ENCODE measurements at places on chromosomes 3 and 15.

DNA sequence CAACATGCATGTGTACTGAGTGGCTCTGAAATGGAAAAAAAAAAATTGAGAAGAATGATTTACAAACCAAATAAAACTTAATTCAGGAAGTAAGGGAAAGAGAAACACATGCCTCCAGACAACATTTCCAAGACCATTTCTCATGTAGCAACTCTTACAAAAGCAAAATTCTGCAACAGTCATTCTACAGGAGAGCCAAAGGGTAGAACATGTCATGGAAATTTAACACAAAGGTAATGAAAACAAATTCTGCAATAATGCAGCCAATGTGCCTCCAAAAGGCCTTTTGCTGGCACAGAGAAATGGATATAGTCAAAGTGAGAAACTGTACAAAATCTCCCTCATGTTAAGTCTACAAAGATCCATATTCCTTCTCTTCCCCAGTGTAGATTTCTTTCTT is 4.0 kb downstream of the PEX11A start:
- no peak for DNase-seq

GRCh38 chr3:43017004-43017403 is 37.9 kb downstream of the GASK1A start:
- no peak for DNase-seq

GRCh38 chr3:171828902-171829770 is 14.0 kb upstream of the TMEM212 start:
- DNase-seq = no peak

GRCh38 chr3:63976872-63977200 is 46.5 kb downstream of the PSMD6 start:
- no peak for DNase-seq

DNA sequence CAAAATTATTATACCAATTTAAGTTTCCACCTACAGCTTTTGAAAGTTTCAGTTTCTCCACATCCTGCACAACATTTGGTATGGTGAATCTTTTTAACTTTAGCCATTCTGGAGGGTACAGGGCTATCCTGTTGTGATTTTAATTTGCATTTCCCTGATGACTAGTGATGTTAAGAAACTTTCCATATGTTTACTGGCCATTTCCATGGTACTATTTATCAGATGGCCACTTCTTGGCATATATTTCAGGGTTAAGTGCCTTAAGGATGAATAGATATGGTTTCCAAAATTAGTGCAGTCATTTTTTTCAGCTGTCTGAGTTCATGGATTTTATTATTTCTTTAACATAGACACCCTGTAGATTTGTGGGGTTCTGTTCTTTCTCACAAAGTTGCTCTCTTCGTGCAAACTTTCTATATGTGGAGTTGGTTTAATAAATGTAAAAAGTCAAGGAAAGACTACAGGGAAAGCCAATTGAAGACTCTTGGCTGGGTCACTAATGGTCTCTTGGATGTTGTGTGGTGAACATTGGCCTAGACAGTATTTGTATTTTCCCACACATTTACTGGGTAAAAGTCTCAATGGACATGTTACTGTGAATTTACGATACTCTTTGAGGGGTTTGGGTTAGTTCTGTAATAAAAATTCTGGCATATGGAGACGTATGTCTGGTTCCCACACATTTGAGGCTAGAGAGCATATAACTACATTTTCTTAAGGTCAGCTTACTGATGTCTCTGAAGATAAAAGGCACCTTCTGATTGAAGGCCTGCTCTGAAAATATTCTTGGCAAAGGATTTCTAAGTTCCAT is 147.5 kb upstream of the PDZRN3 start:
- no peak for DNase-seq

Measured in liver (tissue), 10 donors.